Ureter (tissue), 1 donor: ENCODE measurements at places on chromosomes 16 and 17. TPM values are rescaled to one million over a fixed set of nuclear protein-coding genes. Genes with fewer than 3 reads are reported as not detected.

Gene ABR
- 207 TPM for total RNA-seq

Gene LASP1
- total RNA-seq, result 126 TPM

Gene PRR35
- not detected for total RNA-seq

Gene MPG
- total RNA-seq, result 38.2 TPM

Gene MYLK3
- 0.44 TPM for total RNA-seq

Gene CD79B
- total RNA-seq, result 12.5 TPM

Gene FBXW10
- 1.1 TPM for total RNA-seq

Gene ATP2A1
- total RNA-seq, result 0.75 TPM

Gene GJD3
- total RNA-seq, result 2.0 TPM

Gene UBE2I
- total RNA-seq, result 150 TPM

Gene C16orf86
- 2.7 TPM for total RNA-seq

DNA sequence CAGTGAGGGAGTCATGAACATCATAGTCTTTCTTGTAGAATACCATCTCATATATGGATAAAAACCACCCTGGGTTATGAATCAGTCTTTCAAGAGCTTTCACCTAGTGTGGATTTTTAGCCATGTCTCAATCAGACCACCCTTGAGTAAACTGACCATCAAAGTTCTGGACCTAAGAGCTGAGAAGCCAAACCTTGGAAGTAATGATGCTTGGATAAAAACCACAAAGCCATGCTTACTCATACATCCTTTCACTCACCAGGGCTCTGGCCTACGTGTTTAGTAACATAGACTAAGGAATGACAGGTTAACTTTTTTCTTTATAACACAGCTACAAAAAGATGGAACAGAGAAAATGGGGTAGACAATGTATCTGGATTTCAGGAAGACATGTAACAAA is 167.2 kb downstream of the STX8 start:
- no peak for DNase-seq

DNA sequence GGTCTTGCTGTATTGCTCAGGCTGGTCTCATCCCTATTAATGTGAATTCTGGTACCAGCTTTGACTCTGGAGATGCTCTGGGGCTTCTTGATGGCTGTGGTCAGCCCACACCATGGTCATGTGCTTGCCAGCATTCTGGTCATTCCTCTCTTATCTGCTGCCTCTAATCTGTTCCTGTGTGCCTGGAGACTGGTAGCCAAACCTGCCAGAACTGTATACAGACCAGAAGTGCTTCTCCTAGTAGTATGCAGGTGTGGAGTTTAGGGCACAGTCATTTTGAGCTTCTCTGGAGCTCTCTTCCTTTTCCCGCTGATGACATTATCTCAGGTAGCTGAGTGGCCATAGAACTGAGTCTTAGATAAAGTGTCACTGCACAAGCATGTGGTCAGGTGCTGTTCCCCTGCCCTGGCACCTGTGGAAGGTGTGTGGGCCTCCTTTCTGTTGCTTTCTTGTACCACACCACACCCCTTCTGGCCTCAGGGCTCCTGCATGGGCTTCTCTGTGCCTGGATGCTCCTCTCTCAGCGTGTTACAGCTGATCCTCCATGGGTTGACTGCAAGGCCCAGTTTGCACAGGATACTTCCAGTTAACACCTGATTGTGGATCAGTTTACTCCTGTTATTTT is 162.7 kb downstream of the SPECC1 start:
- DNase-seq, result no peak

DNA sequence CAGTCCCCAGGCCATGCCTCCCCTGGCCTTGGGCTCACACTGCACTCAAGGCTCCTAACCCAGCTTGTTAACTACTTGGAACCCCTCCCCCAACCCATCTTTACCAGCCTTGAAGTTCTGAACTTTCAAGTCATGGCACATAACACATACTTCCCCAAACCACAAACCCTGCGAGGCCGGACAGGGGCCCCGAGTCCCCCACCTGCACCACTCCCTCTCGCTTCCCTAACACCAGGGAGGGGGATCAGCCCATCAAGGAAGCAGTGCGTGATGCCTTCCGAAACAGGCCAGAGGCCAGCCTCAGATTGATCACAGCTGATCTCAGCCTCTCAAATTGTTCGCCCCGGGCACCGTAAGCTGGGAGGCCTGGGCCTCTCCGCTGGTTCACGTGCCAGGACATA is 3.0 kb upstream of the NLRC3 start:
- DNase-seq, result no peak

DNA sequence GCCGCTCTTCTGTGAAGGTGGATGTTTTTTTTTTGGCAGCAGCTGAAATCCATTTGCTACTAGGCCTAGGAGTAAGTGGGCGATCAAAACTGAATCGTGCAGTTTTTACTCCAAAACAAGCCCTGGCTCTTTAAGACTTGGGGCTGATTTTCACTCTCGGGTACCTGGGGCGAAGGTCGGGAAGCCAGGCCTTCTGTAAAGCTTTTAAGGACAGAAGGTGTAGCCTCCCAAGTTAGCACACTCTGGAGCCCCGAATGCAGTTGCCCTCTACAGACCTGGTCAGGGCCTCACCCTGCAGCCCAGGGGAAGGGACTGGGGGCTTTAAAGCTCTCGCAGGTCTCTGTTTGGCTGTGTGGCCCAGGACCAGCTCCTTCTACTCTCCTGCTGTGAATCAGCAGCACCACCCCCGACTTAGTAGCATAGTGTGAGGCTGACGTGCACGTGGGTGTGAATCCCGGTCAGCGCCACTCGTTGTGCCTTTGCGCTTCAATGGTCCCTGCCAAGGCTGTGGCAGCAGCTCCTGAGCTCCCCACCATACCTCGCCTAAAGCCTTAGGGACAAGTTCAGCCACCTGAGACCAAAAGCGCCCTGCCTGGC is 49.9 kb downstream of the TMEM235 start:
- no peak for DNase-seq

GRCh38 chr17:35083071-35083470 is 19.6 kb upstream of the RFFL start:
- DNase-seq, result no peak

GRCh38 chr16:3389663-3390338 is 11.0 kb downstream of the ZSCAN32 start:
- DNase-seq, result no peak

GRCh38 chr16:47581114-47581513 is 120.0 kb downstream of the PHKB start:
- no peak for DNase-seq

DNA sequence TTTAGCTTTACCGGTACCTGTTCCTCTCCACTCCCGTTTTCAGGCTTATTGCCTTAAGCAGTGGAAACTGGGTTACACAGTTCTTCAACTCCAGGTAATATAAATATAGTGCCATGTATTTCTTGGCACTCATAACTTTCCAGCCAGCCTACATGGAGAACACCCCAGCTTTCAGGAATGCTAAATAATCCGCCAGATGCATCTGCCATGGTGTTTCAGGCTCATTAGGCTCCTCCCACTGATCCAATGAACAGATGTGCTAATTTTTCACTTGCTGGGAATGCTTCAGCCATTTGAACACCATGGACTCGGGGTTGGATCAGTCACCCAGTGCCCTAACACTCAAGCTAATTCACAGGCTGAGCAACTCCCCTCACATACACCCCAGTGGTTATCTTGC is 4.6 kb downstream of the ANKFN1 start:
- DNase-seq, result no peak

- no peak for DNase-seq
Measured at GRCh38 chr16:66523861-66524354, 26.0 kb downstream of the TK2 start.

DNA sequence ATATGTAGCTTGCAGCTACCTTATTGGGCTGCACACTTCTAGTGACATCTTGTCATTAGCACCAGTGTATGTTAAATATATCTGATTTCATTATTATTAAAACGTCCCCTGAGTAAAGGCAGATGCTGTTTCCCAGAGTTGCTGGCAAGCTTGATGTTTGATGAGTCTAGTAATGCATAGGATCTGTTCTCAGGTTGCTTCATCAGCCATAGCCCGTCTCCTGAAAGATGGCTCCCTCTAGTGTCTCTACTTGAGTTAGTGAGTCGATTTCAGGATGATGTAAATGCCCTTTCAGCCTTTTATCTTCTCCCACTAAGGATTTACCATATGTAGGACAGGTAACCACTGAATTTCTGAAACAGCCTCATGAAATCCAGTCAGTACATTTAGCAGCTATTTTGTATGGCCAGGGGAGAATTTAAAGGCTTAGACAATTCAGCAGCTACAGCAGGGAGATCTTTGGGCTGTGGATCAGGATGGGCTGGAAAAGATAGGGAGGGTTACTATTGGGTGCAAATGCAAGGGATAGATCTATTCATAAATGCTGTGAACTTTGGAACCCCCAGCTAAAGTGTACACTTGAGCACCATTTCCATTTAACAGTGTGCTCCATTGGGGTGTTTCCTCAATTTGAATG is 376.3 kb downstream of the CNTNAP4 start:
- no peak for DNase-seq

DNA sequence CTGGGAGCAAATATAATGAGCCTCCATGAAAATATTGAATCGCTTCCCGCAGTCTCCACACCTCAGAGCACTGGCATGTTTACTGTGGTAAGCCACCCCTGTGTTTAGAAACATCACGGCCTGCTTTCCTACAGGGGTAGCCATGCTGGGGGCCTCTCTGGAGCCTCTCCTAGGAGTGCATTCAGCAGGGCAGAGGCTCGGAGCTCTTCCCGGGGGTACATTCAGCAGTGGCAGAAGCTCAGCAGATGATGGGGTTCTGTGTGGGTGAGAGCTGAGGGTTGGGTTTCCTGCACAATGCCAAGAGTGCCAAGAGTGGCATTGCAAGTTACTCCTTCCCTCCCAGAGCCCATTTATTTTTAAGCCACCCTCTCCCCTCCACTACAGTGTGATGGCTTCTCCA is 386.6 kb downstream of the SEC14L1 start:
- DNase-seq, result no peak

DNA sequence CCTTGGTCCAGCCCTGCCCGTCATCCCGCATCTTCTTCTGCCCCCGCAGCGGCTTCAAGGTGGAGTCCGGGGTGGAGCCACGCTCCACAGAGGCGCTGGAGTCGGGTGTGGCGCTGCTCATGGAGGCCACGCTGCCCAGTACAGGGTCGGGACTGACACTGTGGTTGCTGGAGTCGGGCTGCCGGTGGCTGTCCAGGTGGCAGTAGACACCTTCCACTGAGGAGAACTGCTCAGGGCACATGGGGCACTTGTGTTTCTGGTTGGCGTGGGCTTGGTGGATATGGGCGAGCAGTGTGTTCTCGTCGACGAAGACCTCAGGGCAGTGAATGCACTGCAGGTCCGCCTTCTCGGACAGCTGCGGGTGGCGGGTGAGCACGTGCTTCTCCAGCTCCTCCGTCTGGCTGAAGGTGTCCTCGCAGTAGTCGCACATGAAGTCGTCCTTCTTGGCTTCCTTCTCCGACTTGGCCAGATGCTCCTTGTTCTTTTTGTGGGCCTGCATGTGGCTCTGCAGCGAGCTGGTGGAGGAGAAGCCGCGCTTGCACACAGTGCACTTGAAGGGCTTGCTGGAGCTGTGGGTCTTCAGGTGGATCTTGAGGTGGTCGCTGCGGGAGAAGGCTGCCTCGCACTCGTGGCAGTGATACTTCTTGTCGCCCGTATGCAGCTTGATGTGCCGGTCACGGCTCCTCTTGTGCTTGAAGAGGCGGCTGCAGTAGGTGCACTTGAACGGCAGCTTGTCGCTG is 217.8 kb downstream of the ZNF423 start:
- no peak for DNase-seq

GRCh38 chr17:8818047-8818446 is 18.9 kb upstream of the MFSD6L start:
- peak; percentile 32 for DNase-seq

DNA sequence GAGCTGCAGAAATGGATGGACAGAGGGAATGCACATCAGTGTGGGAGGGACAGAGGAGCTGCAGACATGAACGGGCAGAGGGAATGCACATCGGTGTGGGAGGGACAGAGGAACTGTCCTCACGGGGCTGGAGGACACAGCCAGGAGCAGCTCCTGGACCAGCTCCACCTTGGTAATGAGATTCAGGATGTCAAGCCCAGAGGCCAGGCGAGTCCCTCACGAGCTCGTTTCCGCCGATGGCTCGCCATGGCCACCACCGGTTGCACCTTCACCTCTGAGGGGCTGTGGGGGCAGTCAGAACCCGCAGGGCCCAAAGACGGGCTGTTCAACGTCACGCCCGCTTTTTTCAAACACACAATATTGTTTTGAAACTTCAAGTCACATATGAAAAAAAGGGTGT is 56.2 kb downstream of the RPH3AL start:
- peak; percentile 19 for DNase-seq

- DNase-seq, result no peak
Measured at GRCh38 chr16:4586291-4586690, 28.4 kb downstream of the UBALD1 start.

DNA sequence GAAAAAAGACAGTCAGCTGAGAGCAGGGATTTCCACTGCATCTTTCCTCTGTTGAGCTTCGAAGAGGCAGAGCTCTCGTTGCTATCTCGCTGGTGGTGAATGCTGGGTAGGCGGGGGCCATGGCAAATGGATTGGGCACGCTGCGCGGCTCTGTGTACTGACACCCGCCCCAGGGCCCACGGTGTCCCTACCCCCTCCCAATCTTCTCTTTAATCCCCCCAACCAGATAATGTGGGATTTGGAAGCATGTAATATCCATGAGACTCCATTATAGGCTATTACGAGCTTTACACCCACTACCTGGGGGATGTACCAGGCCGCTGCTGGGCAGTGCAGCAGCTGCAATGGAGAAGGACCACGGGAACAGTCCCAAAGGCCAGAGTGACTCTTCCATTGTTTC is 8.3 kb downstream of the PIPOX start:
- no peak for DNase-seq

- DNase-seq, result no peak
Measured at GRCh38 chr16:84450176-84450865, 54.1 kb downstream of the MEAK7 start.
